ENCODE measurements at places on chromosomes 12 and 14. TPM values are rescaled to one million over a fixed set of nuclear protein-coding genes. Genes with fewer than 3 reads are reported as not detected.

DNA sequence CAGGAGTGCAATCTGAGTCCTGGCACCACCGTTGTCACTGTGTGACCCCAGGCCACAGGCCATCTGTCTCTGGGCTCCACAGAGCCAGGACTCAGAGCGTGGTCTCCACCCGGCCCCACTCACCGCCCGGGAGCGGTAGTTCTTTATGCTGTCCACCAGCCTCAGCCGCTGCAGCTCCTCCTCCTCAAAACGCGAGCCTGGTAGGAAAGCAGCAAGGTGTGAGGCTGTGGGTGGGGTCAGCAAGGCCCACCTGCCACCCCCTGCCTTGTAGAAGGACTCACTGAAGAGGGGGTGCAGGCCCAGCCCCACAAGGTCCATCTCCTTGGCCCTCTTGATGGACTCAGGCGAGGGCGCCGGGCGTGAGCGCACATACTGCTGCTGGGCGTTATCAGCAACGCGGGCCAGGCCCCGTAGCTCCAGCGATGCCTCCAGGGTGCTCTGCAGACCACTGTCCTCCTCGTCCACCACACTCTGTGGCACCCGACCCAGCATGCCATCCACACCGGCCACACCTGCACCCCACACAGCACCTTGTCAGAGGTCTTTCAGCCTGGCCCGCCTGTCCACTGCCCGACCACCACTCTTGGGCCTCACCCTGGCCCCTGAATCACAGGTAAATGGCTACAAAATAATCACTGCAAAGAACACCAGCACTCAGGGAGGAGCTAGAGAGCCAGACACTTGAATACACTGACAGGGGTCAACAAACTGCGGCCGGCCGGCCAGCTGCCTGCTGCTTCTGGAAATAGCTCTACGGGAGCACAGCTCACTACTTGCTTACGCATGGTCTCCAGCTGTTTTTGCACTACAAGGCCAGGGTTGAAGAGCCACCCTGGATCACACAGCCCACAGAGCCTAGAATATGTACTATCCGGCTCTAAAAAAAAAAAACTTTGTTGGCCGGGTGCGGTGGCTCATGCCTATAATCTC is 16.3 kb downstream of the CFAP73 start:
- DNase-seq, result no peak

DNA sequence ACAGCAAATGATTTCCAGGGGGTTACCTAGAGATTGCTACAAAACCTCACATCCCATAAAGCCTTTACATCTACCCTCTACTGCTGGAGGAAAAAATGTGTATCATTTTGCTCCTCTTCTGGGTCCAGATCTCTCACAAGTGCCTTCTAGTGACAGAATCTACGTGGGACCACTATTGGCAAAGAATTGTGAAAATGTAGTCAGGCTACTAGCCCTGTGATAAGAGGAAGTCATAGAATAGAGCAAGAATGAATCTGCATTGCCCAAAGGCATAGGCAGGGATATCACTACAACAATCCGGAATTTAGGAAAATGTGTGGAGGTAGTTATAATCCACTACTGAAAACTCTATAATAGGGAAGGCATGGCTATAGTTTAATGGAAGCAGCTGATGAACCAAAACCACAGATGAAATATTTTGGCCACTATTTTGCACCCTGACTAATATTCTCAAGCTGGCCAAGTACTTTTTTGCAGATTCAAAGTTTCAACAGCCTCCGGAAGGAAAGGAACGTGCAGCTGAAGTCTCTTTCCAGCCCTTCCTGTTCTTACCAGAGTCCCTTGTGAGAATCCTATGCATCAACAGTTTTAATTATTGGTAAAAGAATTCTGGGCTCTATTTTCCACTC is 176.8 kb downstream of the PHLDA1 start:
- no peak for DNase-seq

OSBPL8 gene
- 45.3 TPM for polyA plus RNA-seq

DNA sequence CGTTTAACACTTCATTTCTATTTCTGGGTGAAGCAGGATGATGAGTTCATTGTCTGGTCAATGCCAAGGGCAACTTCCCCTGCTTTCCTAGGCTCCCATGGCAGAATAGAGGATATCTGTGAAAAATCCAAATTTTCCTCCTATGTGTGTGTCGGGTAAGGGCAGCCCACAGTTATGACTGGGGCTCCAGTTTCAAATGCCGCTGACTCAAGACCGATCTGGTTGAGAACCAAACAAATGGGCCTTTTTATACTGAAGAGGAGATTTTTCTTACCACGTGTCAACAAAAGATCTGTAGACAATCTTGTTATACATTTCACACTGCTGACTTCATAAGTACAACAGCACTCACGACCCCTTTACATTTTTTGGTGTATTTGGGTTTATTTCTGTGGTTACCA is 120.8 kb downstream of the CHST11 start:
- DNase-seq, result no peak

C12orf50 gene
- polyA plus RNA-seq, result 0.18 TPM

- no peak for DNase-seq
Measured at GRCh38 chr12:67508830-67509229, 139.7 kb upstream of the DYRK2 start.

ST8SIA1 gene
- 8.3 TPM for polyA plus RNA-seq

GRCh38 chr14:56294128-56294527 is 175.9 kb downstream of the PELI2 start:
- no peak for DNase-seq

EAPP gene
- 45.8 TPM for polyA plus RNA-seq

TAMALIN gene
- polyA plus RNA-seq, result 14.8 TPM

GRCh38 chr14:65003394-65003793 is 16.7 kb downstream of the FNTB start:
- no peak for DNase-seq

DNA sequence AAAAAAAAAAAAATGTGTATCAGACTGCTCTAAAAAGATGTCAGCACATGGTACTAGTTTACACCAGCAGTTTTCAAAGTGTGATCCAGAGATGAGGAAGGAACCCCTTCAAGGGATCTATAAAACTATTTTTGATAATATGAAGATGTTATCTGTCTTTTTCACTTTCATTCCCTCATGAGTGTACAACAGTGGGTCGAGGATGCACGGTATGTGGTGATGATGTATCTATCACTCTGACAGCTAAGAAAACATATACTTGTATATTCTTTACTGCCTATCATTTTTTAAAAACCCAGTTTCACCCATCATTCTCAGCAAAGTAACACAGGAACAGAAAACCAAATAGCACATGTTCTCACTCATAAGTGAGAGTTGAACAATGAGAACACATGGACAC is 12.4 kb downstream of the DUSP16 start:
- no peak for DNase-seq

CD163 gene
- polyA plus RNA-seq, result 16.0 TPM

AICDA gene
- not detected for polyA plus RNA-seq

DNA sequence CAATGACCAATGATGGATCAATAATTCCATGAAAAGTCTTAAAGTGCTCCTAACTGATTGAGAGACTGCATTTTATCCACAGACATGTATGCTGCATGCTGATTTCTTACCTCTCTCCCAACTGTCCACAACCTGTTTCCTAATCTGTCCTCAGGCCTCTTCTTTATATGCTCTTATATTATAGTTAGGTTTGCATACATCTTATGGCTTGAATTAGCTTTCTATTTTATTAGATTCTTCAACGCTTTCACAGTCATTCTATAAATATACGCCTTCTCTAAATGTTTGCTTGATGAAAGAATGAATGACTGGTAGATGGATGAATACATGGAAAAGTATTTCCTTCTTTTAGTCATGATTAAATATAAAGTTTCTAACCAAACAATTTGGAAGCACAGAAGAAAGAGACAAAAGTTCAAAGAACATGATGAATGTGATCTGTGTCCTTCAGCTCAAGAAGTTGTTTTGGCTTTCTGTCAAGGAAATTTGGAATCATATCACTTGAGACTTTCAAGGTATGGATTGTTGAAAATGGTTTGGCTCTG is 91.8 kb upstream of the NPAS3 start:
- DNase-seq, result no peak

DNA sequence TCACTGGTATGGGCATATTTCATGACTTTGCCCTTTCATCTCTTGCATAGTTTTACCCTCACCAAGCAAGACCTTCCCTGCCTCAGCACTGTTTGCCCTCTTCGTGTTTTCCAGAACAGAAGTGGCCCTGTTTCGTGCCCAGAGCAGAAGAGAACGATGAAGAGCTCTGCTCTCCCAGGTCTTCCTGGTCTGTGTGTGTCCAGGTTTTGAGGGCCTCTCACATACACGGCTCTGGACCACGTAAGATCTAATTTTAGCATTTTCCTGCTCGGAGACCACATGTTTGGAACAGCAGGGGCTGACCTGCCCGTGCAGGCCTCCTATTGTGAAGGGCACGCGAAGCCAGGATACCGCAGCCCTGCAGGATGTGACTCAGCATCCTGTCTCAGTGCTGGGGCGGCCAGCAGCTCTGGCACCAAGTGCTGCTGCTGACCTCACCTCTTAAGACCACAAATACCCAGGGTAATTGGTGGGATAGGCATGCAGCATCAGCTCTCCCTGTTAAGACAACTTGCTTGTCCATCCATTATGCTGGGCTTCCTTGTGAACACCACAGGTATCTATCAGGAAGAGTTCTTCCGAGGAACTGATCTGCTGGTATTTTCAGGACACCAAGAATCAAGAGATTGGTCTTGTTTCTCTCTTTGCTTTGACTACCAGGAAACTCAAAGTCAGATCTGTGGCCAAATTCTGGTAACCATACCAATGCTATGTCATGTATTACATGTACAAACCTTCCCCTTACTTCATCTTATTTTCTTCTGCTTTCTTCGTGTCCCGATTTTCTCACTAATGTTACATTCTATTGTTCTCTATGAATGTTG is 19.0 kb downstream of the SSH1 start:
- no peak for DNase-seq

ZNF10 gene
- polyA plus RNA-seq, result 4.8 TPM

DNA sequence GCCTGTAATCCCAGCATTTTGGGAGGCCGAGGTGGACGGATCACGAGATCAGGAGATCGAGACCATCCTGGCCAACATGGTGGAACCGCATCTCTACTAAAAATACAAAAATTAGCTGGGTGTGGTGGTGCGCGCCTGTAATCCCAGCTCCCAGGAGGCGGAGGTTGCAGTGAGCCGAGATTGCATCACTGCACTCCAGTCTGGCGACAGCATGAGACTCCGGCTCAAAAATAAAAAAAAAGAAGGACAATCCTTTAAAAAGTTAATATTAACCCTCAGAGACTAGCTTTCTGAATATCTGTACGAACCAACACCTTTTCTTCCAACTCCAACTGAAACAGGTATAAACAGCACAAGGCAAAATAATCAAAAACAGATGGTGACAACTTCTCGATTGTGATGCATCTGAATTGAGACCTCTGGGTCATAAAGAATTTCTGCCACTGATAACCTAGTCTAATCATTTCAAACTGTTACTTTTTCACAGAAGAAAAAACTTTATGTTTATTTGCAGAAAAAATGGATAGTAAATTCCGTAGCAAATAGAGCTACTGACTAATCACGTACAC is 27.8 kb downstream of the CLIP1 start:
- DNase-seq, result no peak

ATF7 gene
- polyA plus RNA-seq, result 49.0 TPM

GRCh38 chr14:54335569-54336155 is 61.1 kb upstream of the CDKN3 start:
- no peak for DNase-seq

SERPINA12 gene
- not detected for polyA plus RNA-seq

DNA sequence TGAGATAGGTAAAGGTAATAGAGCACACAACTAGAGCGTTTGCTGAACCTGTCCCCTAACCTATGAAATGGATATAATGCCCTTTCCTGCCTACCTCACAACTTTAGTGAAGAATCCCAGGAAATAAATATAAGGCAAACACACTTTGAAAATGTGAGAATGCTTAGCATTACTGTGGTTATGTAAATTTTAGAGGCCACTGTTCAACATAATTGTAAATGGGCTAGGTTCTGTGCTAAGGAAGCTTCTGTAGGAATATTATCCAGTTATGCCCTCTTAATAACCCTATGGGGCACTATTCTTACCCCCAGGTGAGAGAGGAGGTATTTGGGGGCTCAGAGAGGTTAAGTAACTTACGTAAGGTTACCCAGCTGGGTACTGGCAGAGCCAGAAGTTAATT is 92.5 kb upstream of the TMEM233 start:
- DNase-seq, result no peak

WNK1 gene
- polyA plus RNA-seq, result not detected

- no peak for DNase-seq
Measured at GRCh38 chr12:27334042-27334720, 1.5 kb downstream of the BMAL2 start.

DNA sequence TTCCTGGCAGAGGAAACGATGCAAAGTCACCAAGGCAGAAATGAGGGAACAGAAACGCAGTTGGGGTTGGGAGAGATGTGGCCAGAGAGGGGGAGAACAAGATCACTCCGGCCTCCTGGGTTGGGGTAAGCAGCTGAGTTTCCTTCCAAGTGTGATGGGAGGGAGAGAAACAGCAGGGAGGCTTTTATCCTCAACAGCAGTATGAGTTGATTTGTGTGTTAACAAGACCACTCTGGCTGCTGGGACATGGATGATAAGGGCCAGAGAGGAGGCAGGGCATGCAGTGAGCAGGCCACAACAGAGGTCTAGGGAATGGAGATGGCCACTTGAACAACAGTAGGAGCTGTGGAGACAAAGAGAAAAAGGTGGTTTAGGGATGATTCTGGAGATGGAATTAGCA is 66.8 kb downstream of the GLRX5 start:
- no peak for DNase-seq

- no peak for DNase-seq
Measured at GRCh38 chr14:20743556-20743955, 2.1 kb upstream of the EDDM3A start.

GRCh38 chr12:49622501-49623141 is 740 bp upstream of the PRPF40B start:
- DNase-seq, result no peak

HOXC6 gene
- polyA plus RNA-seq, result not detected

DNA sequence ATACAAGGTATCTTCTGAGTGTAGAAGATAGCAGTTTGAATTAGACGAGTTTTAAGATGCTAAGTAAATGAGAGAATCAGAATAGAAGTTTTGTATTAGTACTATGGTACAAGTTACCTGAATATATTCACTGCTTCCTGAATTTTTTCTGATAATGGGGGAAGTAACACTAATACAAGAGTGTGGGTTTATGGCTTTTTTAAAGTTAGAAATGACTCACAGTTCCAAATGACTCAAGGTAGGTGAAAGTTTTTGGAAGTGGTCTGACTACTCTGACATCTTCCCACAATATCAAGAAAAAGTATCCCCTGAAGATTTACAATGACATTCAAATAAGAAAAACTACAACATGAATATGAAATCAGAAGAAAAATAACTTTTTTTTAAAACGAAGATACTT is 123.7 kb upstream of the GARIN6 start:
- DNase-seq, result no peak
